ENCODE measurements at places on chromosomes 6 and 20.
A peak's percentile ranks its signal among the peaks of the same experiment; 100 is the strongest.

DNA sequence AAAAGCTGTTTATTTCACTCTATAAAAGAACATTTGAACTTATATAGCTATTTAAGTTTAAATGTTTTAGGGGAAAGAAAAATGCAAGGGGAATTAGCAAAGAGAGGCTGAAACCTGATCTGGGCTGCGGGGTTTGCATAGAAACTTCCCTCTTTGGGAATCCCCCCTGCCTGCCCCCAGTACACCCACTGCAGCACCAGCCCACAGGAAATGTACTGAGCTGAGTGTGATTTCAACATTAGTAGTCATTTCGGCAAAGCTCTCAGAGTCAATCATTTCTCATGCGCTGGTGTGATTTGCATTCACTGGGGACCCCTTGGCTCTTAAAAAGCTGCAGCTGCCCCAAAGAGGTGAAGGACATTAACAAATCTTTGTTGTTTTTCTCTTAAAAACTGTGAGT, 859.4 kb downstream of the MAFB start:
- DNase-seq, result no peak

DNA sequence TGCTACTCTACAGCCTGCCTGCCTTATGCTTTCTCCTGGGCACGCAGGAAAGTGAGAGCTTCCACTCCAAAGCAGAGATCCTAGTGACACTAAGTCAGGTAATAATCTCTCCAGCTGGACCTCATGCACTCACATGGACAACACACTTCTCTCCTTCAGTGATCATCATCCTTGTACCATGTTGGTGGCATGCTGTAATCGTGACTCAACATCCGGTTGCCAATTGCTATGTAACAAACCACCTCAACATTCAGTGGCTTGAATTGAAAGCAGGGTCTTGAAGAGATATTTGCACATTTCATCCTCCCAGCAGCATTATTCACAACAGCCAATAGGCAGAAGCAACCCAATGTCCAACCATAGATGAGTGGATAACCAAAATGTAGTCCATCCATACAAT, 40.3 kb upstream of the PPP1R3G start:
- no peak for DNase-seq

- DNase-seq, result no peak
Measured at GRCh38 chr6:151387175-151387970, 4.0 kb downstream of the ZBTB2 start.

- DNase-seq, result no peak
Measured at GRCh38 chr6:41200901-41201763, at the start of gene TREML2. TREML2 (minus strand) TSS chr6:41201149; CDS start chr6:41201008, 141 bp downstream.

DNA sequence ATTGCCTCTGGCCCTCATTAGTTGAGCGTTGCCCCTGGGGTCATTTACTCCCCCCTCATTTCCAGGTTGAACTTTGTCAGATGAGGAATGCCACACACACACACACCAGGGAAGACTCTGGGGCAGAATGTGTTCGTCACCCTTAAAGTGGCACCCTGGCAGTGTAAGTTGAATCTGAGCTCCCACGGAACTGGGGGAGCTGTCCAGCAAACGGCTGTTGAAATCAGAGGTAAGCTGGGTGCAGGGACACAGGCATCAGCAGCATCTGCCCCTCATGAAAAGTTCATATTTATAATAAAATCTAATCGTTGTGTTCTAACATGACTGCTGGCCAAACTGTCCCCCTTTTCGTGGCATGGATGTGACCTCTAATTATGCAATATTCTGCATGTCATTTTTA, 4.3 kb upstream of the MC3R start:
- DNase-seq, result no peak

- DNase-seq, result no peak
Measured at GRCh38 chr6:42709871-42710270, 12.5 kb downstream of the PRPH2 start.

GRCh38 chr6:1390133-1390945, 963 bp downstream of the FOXF2 start:
- no peak for DNase-seq

- DNase-seq, result no peak
Measured at GRCh38 chr6:56050530-56051201, 175.3 kb upstream of the BMP5 start.

- DNase-seq, result no peak
Measured at GRCh38 chr6:33288141-33288920, 708 bp downstream of the WDR46 start.

DNA sequence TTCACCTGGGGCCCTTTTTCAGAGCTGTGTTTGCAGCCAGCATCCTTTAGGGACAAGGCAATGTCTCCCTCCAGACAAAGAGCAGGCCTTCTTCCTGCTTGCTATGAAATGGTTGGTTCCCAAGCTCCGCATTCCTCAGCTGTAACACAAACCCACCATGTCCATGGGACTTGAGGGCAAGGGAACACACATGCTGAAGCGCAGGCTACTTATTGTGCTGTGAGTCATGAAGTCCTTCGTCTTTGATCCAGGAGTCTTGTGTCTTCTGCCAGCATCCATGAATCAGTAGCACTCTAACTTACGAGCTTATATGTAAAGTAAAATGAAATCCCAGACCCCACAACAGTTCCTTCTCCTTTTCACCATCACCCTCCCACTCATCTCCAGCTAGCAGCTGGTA, 59.0 kb downstream of the ANKRD60 start:
- no peak for DNase-seq

DNA sequence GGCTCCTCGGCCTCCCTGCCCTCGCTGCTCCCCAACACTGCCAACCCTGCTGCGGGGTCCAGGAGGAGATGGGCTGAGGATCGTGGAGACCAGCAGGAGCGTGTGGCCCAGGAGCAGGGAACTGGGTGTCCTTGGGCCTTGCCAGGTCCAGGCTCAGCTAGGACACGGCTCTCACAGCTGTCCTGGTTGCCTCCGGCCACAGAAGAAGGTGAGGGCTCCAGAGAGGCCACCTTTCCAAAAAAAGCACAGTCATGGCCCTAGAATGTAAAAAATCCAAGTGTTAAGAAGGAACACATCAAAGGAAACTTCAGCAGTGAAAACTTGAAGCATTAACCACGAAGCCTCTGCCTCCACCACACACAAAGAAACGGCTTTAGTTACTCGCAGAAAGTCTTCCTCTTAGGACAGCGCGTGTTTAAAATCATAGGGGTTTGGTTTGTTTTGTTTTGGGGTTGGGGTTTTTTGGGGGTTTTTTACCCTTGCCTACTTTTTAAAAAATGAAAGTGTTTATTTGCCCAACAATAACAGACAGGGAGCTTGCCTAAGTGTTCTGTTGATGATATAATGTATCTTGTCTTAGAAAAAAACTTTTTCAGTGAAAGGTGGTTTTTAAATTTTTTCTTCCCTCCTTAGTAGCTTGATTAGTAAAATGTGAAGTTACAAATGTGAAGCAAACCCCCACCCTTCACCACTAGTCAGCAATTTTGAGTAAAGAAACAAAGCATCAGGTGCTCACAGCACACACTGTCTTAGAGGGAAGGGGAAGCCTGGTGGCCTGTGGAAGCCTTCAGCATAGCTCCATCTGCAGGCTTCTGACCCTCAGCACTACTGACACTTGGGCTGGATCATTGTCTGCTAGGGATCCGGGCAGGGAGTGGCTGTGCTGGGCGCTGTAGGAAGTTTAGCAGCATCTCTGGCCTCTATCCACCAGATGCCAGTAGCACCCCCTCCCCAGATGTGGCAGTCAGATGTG, 60.0 kb downstream of the PTPN1 start:
- peak; percentile 78 for DNase-seq

DNA sequence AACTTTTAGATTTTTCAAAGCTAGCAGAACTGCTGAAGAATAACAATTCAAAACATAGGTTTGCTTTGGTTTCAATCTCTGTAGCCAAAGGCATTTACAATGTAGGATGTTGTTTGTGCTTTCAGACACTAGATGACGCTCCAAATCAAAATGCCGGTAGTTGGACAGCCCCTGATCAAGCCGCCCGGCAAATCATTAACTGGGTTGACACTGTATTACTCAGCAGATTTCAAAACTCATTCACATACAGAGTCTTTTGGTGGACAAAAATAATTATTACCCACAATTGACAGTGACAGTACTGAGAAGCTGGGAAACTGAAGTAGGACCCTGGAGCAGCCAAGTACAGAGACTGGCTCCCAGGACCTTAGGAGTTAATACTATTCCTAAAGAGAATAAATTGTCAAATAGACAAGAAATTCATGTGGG, 21.3 kb upstream of the HFE start:
- no peak for DNase-seq

DNA sequence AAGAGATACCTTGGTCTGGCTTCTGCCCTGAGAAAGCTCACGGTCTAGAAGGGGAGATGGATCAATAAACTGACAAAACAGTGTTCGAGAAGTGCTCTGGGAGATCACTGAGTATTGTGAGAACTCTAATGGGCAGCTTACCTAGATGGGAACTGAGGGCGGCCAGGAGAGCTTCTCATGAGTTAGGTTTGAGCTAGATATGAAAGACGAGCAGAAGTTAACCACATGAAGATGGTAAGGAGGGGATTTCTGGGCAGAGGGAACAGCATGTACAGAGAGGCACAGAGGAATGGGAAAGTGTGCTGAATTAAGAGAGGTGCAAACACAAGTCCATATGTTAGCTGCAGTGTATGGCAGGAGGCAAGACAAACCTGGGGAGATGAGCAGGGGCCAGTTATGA, 11.9 kb downstream of the ZFAND3 start:
- DNase-seq, result no peak
